Stimulated activated CD8-positive, alpha-beta memory T cell treated with anti-CD3 and anti-CD28 coated beads, Interleukin-7, amount 100 ng/mL, for 24 hours (primary cell): ENCODE measurements at places on chromosomes 1 and 21.

DNA sequence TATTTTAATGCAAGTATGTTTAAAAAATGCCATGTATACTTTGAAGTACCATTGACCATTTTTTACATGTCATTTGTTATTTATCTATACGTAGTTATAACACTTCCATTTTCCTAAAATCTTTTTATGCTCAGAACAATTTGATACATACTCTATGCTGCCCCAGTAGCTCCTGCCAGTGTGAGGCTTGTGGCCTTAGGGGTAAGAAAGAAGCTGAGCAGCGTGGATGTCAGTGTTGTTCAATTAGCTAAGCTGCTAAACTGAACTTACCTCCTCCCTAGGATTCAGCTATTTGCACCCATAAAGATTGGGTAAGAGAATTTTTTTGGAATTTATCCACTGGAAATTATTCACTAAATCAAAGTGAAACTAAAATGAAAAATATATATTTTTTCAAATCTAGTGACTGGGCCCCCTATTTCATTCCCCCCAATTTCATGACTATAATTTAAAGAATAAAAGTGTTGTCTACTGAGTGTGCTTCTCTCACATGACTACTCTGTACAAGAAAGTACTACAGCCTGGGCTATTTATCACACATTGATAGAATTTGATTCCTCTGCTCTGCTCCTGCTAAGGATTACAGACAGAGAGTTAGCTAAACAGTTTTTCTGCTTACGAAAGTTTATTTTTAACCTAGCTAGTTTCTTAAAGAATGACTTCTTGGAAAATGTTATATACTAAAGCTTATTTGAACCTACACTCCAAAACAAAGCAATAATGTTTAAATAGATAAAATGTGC, 1030.3 kb upstream of the ADGRL4 start:
- DNase-seq: no peak

GRCh38 chr1:66704177-66704875, 47.9 kb upstream of the DYNLT5 start:
- no peak for DNase-seq

- DNase-seq: no peak
Observed at GRCh38 chr21:26282058-26282457, 111.5 kb upstream of the APP start.

DNA sequence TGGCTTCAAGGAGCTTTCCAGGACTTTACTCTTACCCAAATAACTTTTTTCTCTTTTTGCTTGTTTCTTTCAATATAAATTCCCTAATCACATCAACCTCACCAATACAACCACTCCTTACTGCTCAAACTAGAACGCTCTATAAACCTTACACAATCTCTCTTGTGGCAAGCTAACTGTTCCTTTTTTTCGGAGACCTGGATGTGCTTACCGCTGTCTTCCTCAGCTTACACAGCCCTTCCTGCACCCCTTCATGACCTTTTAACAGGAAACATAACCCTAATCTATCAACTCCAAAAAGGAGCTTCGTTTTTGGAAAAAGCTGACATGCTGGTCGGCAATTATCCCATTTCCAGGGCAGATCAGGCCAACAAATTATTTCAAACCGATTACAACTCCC, 24.1 kb upstream of the SLC2A5 start:
- no peak for DNase-seq

DNA sequence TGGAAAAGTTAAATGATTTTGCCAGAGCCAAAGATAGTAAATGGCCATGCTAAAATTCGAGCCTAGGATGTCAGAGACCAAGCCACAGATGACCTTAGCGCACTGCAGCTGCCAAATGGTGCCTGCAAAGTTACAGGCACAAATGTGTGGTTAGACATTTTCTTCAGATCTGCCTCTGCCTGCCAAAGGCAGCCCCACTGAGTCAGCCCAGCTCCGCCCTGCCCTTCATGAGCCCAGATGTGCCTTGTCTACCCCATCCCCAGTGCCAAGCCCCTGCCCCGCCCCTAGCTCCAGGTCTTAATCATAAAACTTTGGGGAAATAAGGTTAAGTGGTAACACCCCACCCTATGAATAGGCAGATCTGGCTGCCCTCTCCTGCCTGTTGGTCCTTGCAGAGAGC, 105.9 kb downstream of the DTL start:
- no peak for DNase-seq

- no peak for DNase-seq
Observed at GRCh38 chr1:23597635-23598388, 38.5 kb upstream of the ID3 start.

DNA sequence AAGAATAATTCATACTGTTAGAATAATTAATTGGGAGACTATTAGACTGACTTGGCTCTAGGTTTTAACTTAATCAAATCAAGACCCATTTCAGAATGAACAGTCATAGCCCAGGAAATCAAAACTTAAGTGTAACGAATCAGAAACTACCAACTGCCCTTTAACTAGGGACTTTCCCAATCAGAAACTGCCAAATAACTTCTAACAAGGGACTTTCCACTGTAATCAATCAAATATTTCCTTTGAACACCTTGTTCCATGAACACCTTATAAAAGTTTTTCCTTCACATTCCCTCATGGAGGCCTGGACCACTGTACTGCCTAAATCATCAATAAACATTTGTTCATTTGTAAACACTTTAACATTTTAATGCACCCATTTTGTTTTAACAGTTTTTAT, 1054.7 kb upstream of the TMPRSS15 start:
- no peak for DNase-seq

GRCh38 chr1:113792986-113793385, 19.3 kb downstream of the RSBN1 start:
- no peak for DNase-seq

GRCh38 chr1:245484176-245484575, 329.4 kb downstream of the KIF26B start:
- DNase-seq: no peak

- DNase-seq: peak; percentile 12
Observed at GRCh38 chr21:15514073-15514946, 215.5 kb upstream of the USP25 start.

GRCh38 chr1:65992165-65992821, 199.6 kb downstream of the PDE4B start:
- no peak for DNase-seq

GRCh38 chr1:209641832-209642172, 10.4 kb downstream of the LAMB3 start:
- DNase-seq: no peak

- DNase-seq: no peak
Observed at GRCh38 chr1:4327142-4327541, 327.3 kb upstream of the AJAP1 start.

GRCh38 chr1:52674497-52675384, 23.4 kb downstream of the COA7 start:
- DNase-seq: no peak

DNA sequence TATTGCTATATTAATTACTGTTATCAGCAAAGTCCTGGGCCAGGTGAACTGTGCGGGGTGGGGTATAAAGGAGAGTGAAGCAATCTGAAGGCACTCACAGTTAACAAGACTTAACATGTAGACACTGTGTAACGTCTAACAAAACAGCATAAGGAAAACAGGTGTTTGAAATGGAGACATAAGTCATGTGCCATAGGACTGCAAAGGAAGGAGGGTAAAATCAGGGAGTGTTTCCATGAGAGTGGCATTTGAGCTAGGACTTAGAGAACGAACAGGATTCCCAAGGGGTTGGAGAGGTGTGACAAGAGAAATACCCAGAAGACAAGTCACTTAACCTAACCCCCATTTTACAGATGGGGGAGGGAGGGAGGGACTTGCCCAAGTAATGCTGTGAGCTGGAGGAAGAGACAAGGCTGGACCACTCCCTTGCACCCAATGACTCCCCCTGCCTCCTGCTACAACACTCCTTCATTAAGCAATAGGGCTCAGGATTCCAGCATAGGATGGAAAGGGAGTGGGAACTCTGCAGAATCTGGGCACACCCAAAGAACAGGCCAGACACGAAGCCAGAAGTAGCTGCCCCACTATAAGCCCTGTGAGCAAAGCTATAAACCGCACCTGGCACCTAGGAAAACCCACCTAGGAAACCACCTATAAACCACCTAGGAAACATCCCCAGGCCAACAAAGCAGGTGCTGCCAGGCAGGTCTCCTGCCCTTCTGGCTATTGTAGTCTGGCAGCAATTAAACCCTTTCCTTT, 6.6 kb downstream of the PEF1 start:
- no peak for DNase-seq

GRCh38 chr21:33116676-33117075, 46.7 kb downstream of the OLIG1 start:
- no peak for DNase-seq

DNA sequence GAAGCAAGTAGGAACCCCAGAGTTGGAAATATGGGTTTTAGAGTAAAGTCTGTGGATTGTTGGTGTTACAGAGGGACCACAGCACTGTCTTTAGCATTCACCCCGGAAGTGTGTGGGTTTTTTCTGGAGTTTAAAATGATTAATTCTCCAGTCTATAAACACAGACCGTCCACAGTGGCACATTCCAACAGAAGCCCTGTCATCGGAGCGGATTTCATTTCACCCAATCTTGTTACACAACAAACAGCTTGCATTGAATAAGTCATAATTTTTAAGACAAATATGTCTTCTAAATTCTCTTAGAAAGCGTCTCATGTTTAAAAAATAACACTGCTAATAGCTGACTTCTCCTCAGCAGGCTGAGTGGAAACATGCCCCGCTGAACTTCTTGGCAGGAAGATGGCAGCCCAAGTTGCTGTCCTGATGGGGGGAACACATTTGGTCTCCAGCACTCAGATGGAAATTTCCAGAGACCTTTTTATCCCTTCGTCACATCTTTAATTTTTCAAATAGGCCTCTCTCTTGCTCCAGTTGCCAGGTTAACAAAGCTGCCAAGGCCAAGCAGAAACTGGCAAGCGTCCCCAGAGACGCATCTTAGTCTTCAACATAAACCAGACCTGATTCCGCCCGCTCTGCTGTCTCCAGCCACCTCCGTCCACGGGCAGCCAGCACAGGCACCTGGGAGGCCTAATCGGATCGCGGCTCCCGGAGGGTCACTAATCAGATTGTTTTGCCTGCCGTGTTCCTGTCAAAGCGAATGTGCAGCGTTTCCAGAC, 28.8 kb upstream of the SLC19A1 start:
- DNase-seq: no peak

DNA sequence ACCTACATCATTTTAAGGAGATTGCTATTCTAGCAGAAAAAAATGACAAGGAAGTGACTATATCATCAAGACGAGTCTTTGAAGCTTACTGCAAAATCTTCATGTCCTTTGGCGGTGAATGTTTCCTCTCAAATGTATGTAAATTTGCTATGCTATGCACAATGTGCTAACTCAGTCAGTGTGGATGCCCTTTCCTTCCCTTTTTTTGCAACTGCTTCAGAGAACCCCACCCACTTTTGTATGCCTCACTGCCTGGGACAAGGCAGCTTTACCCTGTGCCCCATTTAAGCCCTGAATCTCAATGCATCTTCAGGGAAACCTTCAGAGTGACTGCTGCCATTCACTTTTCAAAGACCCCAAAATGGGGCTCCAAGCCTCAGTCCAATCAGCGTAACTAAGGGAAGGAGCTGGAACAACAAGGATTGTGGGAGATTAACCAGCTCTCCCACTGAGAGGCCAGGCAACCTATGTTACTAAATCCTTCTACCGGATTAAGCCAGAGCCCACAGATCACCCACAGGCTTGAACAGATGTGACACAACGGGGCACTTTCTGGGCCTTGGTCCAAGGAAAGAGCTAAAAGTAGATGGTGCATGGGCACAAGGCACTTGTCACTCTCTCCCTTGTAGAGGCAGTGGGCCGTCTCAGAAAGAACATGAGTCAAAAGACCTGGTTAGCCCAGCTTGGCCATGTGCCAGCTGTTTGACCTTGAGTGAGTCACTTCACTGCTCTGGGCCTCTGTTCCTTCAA, 154.4 kb downstream of the PLPP3 start:
- DNase-seq: no peak

- DNase-seq: no peak
Observed at GRCh38 chr1:91948097-91948496, 1.1 kb upstream of the BRDT start.

GRCh38 chr1:84936116-84936810, 43.3 kb upstream of the LPAR3 start:
- DNase-seq: no peak
